Cortex of kidney (tissue), 1 donor: ENCODE measurements at places on chromosomes 2 and 18.

GRCh38 chr2:105597806-105598803, 146.6 kb upstream of the NCK2 start:
- no peak for DNase-seq

DNA sequence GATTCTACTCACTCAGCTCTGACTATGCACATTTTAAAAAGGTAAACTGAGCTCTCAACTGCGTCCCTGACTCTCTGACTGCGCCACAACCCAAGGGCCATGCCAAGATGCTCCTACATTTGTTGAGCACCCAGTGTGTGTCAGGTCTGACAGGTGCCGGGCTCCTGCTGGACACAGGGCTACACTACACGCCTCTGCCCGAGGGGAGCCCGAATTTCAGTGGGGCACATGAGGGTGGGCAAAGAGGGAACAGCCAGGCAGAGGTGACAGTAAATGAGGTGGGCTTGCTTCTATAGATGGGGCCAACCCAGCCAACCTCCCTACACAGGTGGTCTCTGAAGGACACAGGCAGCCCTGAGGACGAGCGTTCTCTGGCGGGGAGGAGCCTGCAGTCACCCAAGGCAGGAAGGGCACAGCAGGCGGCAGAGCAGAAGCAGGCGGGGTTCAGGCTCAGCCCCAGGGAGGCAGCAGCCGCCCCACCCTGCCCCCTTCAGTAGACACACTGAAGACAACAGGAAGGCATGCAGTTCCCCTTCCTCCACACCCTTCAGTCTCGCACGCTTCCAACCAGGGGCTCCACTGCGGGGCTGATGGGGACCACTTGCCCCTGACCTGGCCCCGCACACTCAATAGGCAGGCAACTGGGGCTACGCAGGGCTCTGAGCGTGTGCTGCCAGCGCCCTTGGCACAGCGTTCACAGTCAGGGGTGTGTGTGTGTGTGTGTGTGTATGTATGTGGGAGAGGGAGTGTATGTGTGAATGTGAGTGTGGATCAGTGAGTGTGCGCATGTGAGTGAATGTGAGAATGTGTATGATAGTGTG, 98.4 kb downstream of the UXS1 start:
- no peak for DNase-seq

DNA sequence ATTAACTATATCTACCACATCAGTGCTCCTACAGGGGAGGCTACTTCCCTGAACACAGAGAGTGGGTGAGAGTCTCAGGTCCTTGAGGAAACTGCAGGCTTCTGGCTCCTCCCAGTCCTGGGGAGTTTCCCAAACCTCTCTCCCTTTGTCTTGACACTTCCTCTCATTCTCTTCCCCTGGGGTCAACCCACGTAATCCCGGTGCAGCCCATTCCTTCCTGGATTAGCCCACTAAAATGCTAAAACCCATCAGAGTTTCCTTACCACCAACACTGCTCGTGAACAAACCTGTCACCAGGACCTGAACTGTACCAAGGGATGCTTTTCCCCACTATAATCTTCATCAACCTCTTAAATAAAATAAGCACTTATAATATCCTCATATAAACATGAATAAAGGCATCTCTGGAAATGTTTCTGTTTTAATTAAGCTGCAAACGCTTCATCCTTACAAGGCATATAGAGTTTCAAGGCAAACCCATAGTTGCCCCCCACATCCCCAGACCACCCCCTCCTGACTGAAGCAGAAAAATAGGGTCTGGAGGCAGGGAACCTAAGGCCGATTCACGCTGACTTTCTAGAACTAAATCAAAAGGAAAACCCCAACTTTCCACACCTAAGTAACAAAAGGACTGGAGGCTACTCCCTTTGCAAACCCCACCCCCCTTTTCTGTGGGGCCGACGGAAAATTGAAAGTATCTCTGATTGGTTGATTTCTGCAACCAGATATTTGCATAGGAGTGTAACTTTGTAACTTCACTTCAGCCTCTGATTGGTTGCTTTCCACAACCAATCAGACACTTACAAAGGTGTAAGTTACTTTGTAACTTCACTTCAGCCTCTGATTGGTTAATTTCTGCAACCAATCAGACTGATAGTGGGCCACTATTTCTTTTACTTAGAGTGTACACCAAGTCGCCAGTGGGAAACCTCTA, 19.0 kb downstream of the TMSB10 start:
- no peak for DNase-seq

GRCh38 chr2:15555760-15556193, 5.4 kb downstream of the NBAS start:
- no peak for DNase-seq

- DNase-seq: no peak
These were observed 32.9 kb upstream of the CCDC93 start for GRCh38 chr2:118046634-118047210.

DNA sequence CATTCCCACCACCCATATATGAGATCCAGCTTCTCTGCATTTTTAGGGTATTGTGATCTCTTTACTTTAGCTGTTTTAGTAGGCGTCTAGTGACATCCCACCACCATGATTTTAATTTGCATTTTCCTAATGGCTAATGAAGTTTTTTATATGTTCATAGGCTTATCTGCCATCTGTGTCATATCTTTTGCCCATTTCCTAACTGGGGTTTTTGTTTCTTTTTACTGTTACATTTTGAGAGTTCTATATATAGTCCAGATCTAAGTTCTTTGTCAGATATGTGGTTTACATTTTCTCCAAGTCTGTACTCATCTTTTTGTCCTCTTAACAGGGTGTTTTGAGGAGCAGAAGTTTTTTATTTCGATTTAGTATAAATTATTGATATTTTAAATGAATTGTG, 39.6 kb downstream of the PTPN2 start:
- no peak for DNase-seq

DNA sequence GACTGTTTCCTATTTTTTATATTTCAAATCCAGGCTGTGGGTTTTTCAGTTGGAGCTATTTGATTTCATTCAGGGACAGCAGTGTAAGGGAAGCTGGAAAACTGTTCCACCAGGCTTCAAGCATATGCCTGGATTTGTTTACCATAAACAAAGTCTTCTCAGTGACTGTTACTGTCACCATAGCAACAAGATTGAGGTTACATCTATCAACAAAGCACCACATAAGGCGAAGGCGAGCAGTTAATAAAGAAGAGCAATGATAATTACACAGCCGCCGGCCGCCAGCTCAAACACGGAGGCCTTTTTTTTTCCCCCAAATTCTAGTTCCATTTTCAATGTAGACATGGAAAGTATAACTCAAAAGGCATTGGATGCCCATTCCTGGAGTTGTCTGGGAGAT, 553.7 kb upstream of the SYT4 start:
- DNase-seq: no peak

DNA sequence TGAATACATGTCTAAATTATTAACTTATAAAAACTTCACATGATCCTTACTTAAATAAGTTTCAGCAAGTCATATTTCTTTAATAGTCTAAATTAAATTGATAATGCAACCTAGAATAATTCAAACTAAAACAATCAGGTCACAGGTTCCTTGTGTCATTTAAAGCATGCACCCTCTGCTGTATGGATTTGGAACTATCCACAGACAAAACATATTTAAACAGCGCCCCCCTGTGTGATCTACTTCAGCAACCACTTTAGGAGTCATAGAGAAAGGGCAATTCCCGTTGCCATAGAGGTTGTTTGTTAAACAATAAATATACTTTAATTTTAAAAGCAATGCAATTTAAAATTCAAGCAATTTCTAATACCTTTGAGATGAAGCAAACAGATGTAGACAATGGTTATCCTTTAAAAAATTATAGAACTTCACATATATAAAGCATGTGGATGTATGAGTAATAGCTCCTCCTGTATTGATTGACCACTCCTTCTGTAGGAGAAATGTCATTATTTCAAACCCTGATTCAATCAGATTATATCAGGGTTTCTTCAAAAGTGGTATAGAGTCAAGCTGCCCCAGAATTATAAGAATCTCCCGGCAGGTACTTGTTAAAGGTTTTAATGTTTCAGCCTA, 21.2 kb downstream of the GRB14 start:
- DNase-seq: no peak

DNA sequence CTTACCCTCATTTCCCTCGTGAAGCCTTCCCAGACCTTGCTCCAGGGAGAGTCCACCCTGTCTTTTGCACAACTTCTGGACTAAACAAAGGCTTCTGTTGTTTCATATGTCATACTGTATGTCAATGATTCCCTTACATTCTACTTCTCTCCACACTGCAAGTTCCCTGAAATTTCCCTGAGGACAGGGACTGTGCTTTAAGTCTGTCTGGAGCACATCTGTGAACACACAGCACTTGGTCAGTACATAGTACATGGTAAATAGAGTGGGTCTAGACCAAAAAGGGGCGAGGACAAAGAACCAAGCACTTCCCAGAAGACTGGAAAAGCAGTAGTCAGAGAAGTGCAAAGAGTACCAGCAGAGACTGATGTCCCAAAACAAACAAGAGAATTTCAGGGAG, 23.7 kb upstream of the IMPA2 start:
- DNase-seq: no peak

DNA sequence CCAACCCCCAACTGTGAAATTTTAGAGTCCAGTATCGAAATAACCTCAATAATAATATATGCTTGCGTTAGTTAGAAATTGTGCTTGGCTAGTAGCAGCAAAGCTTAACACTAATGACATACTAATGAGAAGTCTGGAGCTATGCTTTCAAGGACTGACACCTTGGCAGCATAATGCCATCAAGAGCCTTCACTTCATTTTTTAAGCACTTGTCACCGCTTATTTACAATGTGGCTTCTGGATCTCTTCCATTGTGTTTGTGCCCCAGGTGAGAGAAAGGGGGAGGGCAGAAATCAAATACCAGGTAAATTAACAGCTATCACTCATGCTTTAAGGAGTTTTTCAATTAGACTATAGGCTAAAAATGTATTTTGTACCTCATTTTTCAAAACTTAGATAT, 101.5 kb downstream of the CDH7 start:
- no peak for DNase-seq

DNA sequence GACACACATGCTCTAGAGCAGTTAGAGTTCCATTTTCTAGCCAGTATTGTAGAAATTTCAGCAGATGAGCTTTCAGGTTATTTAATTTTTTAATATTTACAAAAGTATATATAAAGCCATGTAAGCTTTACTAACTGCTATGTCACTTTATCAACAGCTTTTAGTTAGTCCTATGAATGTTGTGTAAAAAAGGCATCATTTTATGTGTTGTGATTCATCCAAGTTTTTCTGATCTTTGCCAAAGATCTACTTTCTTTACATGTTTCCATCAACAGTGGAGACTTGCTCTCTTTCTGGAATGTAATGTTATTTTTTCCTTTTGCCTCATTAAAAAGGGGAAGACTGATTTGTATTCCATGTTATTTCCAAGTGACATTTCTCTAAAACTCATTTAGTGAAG, 125.2 kb upstream of the TFPI start:
- DNase-seq: no peak

DNA sequence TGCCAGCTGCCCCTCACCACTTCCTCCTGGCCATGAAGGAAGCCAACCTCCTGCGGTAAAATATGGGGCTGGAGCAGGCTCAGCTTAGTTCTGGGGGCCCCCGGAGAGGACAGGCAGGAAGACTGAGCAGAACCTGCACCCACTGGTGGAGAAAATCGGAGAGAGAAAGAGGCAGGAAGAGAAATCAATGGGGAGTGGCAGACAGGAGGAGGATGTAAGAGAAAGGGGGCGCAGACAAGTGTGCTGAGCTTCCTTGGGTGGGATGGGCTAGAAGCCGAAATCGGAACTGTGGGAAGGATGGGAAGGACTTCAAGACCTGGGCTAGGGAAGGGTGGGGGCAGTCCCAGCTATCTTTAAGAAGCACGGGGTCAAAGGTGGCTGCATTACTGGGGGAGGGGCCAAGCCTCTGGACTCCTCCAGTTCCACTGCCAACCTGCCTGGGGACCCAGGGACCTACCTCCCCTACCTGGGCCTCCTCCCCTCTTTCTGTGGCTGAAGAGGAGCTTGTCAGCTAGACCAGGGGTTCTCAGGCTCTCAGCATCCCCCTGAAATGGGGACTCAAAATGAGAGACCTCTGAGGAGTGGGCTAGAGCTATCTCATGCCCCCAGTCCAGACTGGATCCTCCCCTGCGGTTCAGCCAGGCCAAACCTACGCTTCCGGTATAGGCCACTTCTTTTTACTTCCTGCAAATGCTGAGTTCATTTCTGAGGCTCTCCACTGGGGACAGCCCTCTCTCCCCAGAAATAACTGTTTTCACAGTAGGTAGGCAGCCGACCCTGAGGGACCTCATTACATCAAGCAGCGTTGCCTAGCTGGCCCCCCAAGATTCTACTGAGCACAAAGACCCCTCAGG, 33.6 kb upstream of the B3GNT7 start:
- DNase-seq: no peak

- no peak for DNase-seq
These were observed 26.3 kb upstream of the CASP10 start for GRCh38 chr2:201156640-201157039.

DNA sequence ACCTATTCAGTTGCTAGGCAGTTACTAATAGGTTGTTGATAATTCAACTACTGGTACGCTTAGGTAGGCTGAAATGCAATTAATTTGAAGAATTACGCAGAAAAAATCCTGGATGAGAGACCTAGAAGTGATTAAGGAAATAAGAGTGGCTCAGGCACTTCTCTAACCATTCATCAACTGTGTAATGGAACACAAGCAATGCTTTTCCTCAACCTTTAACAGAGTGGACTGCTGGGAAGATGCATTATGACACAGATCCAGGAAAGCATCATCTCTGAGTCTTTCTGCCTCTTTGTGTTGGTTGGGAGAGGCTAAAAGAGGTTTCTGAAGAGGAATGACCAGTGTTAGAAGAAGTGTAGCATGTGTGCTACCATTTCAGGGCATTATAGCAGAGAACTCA, 992.2 kb downstream of the TSN start:
- DNase-seq: no peak

DNA sequence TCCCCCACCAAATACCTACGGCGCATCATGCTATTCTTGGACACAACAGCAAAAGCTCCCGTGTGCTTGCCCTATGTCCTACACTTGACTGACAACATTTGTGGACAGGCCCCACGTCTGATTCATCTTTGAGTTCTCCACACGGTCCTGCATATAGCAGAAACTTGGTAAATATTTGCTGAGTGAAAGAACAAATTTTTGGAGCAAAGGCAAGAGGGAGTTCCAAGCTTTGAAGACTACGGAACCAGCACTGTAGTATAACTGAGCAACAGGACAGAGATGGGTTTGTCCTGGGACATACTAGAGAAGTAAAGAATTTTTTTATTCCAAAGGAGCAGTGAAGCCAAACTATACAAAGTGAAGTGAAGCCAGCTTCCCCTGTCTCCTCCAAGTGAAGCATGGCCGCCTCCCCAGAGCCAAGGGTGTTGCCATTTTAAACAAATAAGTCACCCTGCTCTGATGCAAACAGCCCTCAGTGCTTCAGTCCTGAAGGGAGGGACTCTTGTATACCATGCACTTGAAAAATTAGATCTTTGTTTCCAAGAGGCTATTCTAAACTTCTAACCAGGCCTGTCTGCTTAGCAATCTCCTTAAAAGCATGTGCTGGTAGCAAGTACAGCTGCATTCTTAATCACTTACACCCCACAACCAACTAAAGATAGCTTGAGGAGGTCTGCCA, 35.9 kb downstream of the SPRED2 start:
- DNase-seq: no peak

DNA sequence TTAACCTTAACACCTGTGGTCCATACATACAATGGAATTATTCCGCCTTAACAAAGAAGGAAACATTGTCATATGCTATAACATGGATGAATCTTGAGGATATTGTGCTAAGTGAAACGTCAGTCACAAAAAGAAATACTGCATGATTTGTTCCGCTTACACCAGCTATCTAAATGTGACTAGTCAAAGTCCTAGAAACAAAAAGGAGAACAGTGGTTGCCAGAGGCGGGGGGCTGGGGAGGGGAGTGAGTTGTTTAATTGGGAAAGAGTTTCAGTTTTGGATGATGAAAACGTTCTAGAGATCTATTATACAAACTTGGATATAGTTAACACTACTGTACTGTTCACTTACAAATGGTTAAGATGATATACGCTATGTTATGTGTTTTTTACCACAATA, 72.0 kb downstream of the SPRED2 start:
- no peak for DNase-seq
